ENCODE measurements at places on chromosomes 7 and 10.

GRCh38 chr10:89700923-89701241 lies 508 bp upstream of the KIF20B start:
- no peak for DNase-seq

DNA sequence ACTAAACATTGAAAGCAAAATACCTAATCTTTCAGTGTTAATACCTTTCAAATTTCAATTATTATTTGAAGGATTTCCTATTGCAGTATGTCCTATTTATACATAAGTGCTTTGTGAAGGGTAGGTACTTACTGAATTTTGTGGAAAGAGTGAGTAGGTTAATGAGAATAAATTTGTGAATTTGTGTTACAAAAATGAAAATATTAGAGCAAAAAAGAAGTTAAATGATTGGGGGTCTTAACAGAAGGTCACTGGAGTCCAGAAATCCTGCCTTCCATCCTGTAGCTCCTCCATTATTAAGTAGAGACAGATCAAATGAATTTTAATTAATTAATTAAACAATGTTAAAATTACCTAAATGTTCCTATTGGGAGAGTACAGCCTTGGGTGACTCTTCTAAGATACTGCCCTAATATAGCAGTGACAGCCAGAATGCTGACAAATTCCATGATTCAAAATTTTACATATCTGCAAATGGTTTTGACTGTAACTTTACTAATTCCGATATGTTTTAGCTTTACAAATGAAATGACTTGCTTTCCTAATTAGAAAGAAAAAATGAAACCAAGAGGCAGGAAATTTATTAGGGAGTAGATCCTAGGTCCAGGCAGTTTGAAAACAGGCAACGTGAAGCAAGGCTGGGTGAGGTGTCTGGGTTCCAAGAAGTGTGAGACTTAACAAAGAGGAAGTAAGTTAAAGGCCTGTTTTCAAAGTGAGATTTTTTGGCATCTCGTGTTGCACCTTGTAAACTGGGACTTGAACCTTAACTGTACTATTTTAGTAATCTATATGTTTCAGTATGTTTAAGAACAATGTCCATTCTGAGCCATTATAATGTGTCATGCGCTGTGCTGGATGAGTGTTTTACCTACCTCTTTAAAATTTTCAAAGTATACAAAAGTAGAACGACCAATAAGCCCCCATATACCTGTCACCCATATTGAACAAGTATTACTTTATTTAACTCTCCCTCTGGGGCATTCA lies 1.5 kb downstream of the PIK3CG start:
- no peak for DNase-seq

- no peak for DNase-seq
Observed at GRCh38 chr10:48801001-48801421, 116.3 kb downstream of the WDFY4 start.

DNA sequence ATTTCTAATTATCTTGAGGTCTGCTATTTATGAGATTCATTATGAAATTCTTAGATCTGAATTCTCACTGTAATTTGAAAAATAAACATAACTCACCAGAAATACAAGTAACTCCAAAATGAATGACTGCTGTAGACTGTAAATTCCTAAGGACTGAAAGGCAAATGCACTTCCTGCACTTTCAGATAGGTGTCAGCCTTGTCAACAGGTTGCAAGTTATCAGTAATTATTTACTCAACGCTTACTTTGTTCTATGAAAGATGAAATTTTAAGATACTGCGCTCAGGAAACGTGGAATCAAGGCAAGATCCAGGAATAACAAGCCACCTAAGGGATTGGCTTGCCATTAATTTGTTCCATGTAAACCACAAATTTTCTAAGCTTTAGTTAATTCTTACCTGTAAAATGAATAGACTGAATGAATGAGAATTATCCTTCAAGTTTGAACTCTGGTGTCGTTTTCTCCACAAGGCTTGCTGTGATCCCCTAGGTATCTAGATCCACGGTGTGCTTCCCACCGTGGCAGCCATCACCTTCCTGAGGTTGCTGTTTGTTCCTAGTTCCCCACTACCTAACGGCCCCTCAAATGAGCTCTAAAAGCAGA lies 12.6 kb downstream of the DHX32 start:
- no peak for DNase-seq

DNA sequence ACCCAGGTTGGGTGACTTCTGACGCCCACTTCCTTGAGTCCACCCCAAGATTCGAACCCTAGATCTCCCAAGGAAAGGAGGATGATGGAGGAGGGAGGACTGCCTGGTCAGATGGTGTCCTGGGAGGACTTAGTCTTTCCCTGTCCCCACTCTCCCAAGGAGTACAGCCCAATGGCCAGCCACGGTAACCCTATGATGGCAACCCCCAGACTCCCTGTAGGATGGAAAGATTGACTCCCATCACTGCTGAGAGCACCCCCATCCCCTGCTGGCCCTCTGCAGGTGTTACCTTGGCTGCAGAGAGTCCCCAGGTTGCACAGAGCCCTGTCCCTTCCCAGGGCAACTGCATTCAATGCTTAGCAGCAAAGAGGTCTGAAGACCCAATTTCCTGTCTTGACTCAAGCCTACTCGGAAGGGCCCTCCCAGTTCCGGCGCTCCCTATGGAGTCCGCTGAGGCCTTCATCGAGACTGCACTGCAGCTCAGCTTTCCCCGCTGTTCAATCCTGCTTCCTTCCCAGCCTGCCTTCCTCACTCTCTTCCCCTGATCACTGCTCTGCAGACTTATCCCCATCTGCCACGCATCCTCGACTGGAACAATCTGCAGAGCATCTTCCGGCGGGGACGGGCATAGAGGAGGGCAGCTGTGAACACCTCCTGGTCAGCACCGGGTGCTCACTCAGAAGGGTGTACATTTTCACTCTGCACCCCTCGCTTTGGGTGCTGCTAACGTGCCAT lies 50.8 kb upstream of the OCM2 start:
- DNase-seq = no peak

- DNase-seq = no peak
Observed at GRCh38 chr10:59706851-59707797, 2.5 kb downstream of the SLC16A9 start.

GRCh38 chr7:151642746-151643145 lies 123.1 kb upstream of the RHEB start:
- no peak for DNase-seq

DNA sequence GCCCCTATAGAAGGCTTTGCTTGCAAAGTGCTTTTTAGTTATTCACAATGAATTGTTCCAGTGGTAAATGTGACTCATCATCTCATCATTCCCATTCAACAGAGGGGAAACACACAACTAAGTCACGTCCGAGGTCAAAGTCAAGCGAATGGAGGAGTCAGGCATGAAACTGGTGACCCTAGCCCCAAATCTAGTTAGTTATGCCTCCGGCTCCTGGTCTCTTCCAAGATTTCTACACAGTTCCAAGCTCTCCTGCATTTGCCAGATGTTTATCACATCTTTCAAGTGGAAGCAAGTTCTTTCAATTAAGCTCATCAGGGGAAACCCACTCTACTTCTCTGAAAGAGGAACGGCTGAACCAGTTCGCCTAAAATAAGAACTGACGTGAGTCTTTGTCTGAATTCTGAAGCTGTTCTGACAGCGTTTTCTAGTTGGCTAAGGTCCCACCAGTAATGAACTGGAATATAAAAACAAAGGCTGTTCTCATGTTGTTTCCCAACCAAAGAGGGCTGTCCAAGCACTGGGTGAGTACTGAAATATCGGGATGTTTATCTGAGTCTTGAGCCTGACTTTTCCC lies 140.9 kb upstream of the NRBF2 start:
- DNase-seq = no peak

DNA sequence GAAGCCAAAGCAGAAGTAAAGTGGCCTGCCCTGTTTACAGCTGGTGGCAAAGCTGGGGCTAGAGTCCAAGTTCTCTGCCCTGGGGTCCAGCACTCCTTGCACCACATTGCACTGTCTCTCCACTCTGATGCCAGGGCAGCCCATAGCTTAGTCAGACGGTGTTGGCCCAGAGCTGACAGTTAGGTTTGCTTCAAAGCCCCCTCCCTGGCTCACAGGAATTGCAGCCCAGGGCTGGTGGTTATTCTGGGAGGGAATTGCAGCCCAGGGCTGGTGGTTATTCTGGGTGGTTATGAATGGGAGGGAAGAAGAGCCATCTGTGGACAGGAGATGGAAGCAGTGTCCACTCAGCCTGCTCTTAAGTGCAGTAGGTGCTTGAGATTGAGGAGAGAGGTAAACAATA lies 88.9 kb downstream of the SCRN1 start:
- DNase-seq = no peak

DNA sequence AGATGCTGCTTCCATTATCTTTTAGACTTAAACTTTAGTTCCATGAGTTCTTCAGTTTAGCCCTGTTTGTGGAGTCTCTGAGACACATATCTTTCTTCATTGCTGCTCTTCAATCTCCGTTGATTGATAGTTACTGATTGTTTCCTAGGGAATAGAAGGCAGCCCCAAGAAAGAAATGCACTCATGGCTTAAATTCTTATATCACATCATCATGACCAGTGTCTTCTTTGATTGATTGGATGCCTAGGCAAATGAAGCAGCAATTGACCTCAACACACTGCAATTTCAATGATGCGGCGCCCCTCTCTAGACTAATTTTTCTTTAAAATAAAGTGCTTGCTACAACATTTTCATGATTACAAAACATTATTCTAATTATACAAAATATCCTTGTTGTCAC lies 576.5 kb upstream of the VSTM2A start:
- no peak for DNase-seq

DNA sequence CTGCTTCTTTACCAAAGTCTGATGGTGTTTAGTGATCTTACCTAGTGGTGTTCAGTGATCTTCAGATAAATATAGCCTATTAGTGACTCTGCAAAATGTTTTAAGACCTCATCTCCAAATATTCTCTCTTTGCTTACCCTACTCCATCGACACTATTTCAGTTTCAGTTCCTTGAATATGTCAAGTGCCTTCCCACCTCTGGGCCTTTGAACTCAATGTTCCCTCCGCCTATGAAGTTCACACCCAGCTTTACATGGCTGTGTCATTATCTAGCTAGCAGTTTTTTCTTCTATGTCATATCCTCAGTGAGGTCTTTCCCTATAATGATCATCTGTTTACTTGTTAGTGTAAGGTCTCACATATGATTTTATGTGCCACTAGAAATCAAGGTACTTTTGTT lies 322.6 kb downstream of the DGKB start:
- no peak for DNase-seq

- DNase-seq = no peak
Observed at GRCh38 chr10:48343106-48343505, 36.6 kb downstream of the MAPK8 start.

GRCh38 chr7:28539289-28539981 lies 127.1 kb downstream of the CREB5 start:
- no peak for DNase-seq
